ENCODE measurements at places on chromosomes 11 and 22.

DNA sequence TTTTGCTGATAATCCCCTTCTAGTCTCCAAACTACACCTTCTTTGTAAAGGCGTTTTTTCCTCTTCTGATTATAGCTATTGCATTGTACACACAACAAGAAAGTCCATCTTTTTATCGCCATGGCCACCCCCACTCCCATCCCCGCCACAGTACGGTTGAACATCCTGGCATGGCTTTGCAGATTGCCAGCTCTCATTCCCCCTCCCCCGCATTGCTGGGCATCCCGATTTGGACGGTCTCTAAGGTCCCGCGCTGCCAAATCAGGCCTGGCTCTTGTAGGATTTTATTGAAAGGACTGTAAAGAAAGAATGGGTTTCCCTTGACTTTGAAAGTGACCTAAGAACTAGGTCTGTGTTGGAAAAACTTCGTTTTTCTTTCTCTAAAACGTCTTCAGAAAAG lies 916 bp upstream of the SLC6A5 start:
- no peak for DNase-seq

- DNase-seq, result no peak
Observed at GRCh38 chr11:1192741-1193325, 30.0 kb upstream of the MUC5B start.

DNA sequence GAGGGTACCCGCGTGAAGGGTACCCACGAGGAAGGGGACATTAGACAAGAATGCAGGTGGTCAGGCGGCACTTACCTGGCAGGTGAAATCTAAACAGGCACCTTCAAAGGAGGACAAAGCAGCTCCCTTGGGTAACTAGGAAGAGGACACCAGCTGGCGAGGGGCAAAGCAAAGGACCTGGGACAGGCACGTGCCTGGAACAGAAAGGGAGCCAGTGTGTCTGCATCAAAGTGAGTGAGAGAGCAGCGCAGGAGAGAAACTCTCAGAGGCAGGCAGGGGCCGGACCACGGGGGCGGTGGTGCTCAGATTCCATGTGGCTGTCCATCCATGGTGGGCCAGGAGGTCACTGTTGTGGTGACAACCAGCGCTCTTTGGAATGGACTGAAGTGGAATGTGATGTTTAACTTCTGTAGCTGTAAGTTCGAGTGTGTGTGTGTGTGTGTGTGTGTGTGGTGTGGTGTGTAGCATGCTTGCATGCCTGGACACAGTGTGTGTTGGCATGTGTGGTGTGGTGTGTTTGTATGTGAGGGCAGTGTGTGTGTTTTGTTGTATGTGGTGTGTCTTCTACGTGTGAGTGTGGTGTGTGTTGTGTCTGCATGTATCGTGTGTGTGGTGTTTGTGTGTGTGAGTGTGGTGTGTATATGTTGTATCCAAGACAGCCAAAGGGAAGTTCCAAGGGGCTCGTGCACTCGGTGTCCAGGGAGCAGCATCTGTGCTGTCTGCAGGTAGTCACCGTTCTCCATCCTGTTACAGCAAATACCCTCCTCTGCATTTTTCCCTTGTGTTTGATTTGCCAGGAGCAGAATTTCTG lies 86.4 kb downstream of the CDKN1C start:
- no peak for DNase-seq

- DNase-seq, result no peak
Observed at GRCh38 chr11:94650756-94651155, 83.6 kb downstream of the PIWIL4 start.

DNA sequence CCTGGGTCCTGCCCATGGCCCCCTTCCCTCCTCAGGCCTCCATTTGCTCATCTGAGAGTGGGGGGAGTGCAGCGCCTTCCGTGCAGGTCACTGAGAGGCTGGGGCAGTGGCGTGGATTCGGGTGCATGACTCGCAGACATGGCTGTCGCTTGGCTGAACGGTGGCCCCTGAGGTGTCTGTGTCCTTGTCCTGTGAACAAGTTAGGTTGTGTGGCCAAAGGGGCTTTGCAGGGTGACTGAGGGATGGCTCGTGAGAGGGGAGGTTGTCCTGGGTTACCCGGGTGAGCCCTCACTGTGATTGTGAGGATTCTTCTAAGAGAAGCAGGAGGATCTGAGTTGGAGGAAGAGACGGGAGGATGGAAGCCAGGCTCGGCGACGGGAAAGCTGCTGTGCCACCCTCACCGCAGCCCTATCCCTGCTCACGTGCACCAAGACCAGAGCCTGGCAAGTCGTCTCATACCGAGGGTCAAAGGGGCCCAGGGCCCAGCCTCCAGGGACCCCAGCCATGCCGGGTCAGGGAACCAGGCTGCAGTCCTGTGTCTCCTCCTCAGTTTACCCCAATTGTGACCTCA lies 79.1 kb downstream of the KCNQ1 start:
- DNase-seq, result no peak

DNA sequence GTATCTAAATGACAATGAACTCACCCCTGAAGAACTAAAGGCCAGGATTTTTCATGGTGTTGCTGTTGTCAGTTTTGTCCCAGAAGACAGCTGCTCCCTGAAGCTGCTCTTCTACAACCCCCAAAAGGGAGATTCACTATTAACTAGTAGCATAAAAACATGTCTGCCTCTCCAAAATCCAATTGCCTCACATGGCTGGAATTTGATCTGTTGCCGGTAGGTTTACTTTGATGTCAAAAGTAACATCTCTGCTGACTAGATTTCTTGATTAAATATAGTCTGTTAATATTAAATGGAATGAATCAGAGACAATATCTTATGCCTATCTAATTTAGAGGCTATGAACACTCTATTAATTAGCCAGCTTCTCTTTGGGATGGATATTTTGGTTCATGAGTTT lies 425.4 kb downstream of the ETS1 start:
- no peak for DNase-seq

Data from NCI-H1417 (cell line).